ENCODE measurements at places on chromosomes 16 and 17.

- no peak for DNase-seq
Measured at GRCh38 chr16:15879255-15879811, 9.1 kb downstream of the CEP20 start.

GRCh38 chr17:21814776-21815175 is 122.5 kb downstream of the KCNJ18 start:
- no peak for DNase-seq

DNA sequence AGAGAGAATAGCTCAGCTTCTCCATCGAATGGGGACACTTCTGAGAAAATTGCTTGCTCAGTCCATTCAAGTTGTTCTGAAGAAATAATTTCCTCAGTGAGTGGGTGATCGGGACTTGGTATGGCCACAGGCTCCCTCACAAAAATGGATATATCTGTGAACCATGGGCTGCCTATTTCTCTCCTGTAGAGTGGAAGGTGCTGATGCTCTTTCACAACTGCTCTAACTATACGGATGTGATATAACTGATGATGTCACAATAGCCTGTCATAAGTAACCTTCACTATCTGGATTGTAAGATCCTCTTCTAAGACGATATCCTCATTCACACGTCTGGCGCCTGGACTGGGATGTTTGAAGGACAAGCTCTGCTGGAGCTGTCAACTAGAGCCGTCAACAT is 4.7 kb upstream of the CCL18 start:
- DNase-seq = no peak

DNA sequence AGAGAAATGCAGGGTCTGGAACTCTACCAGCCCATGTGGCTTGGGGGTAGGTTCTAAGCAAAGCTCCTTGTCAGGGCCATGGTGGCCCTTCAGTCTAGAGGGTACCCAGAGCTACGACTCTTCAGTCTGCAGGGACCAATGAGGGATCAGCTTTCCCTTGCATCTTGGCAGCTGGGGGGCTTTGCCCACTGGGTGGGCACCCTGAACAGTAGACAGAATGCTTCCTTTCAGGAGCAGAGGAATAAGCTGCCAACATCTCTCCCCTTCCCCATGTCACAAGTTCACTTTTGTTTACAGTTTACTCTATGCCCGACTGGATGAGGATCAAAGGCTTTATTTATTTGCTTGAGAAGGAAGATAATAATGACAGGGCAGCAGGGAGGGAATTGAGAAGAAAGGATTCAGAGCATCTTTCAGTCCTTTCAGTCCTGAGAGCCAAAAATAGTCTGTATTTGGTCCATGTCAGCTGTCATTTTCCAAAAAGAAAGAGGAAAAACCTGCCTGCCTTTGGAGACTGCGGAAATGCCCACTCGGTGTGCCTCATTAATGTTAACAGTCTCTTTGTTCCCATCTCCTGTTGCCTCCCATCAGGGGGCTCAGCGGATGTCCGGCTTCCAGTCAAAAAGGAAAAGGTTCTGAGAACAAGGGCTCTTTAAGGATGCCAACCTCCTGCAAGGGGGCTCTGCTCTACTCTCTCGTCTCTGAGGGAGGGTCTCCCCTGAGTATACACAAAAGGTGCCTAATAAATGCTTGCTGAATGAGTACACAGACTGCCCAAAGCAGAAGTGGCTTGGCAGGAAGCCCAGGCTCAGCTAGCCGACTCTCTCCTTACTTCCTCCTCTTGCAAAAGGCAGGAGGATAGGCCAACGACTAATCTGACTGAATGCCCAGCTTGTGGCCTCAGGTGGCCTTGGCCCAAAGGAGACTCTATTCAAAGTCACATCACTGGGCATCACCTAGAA is 17.1 kb downstream of the TRAF4 start:
- DNase-seq = peak; percentile 47

- no peak for DNase-seq
Measured at GRCh38 chr17:45958994-45959665, 39.9 kb upstream of the STH start.

DNA sequence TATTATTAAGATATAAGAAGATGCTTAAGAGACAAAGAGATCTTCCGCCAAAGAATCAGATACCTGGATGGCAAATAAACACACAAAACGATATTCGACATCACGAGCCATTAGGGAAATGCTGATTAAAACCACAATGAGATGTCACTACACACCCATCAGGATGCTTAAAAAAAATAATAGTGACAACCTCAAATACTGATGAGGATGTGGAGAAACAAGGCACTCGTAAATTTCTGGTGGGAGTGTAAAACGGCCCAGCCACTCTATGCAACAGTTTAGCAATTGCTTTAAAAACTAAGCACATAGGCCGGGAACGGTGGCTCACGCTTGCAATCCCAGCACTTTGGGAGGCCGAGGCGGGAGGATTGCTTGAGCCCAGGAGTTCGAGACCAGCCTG is 39.4 kb downstream of the TBC1D16 start:
- DNase-seq = peak; percentile 23

DNA sequence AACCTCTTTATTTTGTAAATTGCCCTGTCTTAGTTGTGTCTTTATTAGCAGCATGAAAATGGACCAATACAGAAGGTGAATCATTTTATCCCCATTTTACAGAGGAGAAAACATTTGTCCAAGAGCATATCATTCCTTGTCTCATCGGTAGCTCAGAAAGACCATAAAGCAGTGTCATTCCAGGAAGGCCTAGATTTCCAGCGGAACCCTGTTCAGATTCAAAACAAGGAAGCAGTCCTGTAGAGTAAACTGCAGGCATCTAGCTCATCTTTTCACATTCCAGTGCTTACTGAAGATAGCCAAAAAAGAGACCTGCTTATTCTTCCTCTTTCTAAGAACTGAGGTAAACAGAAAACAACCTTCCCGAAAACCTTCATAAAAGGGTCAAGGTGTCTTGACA is 54.0 kb downstream of the PARN start:
- DNase-seq = no peak

DNA sequence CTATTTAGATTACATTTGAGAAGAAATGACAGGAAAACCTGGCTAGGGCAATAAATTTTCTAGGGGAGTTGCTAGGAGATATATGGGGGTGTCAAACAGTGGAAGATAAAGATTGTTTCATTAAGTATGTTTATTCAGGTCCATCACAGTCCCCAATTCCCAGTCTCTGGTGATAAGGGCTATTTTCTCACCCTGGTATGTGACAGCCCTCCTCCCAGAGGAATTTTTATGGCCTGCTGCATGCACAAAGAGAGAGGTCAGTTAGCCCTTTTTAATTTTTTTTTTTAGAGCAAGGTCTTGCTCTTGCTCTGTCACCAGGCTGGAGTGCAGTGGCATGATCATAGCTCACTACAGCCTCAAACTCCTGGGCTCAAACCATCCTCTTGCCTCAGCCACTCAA is 53.6 kb upstream of the ATF7IP2 start:
- DNase-seq = no peak

DNA sequence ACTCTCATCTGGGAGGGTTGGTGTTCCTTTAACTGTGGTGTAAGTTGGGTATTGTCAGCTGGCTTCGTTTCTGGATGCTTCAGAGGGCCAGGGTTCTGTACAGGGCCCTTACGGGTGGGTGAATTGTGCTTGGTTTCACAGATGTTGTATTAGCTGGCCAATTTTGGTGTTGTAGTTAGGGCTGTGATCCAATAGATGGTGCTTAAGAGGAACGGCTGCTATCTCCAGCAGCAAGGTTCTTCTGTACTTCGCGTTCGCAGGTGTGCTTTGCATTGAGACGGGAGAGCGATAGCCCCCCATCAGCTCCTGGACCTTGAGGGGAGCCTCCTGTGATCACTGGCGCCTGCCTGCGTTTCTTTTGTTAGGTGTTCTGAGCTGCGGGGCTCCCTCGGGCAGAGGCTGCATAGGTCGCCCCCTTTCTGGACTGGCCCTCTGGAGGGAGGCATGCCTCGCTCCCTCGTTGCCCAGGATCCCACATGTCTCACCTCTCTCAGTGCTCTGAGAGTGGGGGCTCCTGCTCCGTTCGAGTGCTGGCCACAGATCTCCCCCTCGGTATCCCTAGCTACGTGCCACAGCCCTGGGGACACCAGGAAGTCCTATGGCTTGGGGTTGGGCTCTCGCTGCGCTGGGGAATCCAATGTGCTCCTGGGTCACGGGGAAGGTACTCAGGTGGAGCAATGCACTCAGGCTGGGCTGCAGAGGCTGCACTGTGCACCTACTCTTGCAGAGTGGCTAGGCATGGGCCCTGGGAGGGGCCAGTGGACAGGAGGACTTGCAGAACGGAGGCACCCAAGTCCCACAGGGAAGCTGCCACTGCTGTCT is 837 bp upstream of the PRDM7 start:
- DNase-seq = peak; percentile 46

DNA sequence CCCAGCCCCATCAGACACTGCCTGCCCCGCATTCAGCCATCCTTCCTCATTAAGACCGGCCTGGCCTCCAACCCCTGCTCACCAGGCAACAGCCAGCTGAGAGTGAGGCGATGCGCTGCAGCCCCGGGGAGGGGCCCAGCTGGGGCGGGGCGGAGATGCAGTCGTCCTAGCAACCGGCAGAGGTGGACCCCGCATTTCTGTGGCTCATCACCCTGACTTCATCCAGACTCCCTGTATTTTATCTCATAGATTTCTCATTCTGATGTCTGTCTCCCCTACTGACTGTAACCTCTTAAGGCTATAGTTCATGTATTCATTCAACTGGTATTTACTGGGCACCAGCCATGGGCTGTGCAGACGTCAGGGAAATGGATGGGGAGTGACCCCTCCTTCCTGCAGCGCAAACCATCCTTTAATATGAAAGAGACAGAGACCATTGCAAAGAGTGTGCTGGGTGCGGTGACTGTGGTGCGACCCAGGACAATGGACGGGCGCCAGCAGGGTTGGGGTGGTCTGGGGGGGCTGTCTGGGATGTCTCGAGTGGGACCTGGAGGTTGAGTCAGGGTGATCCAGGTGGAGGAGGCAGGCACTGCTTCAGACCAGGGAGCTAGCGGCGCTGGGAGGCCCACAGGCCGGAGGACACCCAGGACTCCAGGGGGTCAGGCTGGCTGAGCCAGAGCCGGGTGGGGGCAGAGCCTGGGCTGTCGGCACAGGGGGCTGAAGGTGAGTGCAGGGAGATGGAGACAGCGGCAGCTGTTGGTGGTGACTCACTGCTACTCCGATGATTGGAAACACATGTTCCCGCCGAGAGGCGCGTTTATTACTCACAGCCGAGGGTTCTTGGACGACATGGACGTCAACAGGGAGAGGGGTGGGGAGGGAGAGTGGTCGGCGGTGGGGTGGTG is 10.5 kb upstream of the TIMP2 start:
- no peak for DNase-seq

DNA sequence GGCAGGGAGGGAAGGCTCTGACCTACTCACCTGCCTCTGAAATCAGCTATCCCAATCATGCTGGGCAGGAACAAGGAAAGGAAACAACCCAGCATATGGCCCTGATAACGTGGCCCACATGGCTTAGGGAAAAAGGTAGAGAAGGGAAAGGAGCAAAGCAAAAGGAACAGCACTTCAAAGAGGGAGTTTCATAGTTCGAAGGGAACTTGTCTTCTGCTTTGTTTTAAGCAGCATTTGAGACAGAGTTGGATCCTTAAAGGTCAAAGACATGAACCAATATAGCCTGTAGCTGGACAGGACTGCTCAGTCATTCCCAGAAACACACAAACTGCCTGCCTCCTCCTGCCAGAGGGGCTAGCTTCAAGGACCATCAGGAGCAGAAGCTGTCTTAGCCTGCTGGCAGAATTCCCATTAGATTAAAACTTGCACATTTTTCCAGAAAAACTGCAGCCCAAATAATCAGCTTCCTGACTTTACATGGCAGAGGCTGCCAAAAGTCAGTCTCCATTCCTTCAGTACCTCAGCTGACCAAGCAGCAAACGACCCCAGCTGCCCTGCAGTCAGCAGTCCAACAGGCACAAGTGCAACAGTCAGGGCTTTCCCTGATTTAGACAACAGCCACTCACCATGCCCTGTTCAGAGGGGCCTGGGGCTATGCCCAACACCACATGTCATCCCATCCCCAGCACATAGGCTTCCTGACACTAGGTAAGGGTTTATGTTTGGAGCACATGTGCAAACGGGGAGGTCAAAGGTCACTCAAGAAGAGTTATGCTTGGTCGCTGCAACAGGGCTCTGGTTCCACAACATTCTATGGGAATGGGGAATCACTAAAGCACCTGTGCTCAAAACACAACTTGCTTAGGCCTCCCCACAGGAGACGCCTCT is 32.5 kb downstream of the RANBP10 start:
- DNase-seq = no peak

- no peak for DNase-seq
Measured at GRCh38 chr16:74756203-74756602, 18.4 kb downstream of the FA2H start.

DNA sequence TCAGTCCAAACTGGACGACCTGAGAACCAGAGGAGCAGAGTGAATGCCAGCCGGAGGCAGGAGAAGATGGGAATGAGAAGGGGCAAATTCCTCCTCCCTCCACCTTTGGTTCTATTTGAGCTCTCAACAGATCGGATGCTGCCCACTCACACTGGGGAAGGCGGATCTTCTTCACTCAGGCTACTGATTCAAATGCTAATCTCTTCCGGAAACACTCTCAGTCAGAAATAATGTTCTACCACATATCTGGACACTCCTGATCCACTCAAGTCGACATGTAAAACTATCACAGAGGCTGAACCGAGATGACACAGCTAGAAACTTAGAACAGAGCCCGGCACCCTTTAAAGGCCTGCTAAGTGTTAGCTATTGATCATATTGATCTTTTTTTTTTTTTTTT is 57.4 kb upstream of the GRIN2A start:
- no peak for DNase-seq

- DNase-seq = no peak
Measured at GRCh38 chr16:70697594-70698170, 11.8 kb upstream of the MTSS2 start.

DNA sequence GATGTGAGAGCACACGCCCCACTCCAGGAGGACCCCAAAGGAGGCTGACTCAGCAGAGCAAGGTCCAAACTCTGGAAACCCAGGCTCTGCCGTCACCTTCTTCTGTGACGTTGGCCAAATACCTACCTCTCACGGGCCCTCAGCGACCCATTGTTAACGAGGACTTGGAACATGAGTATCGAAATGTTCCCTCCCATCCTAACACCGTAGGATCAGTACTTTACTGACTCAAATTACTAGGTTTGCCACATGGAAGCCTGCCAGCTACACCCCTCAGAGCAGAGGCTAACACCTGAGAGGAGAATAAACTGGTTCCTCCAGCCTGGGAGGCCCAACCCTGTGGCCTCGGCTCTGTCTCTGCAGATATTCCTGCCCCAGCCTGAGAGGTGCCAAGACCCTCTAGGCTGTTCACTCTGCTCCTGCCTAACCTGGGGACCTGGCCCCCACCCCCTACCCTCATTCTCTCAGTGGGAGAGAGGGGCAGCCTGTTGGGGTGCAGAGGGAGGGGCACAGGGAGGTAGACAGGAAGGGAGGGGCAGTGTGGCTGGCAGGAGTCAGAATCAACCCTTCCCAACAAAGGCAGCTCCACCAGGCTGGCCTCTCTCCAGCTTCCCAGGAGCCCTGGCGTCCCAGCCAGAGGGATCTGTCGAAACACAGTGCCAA is 4.4 kb downstream of the PITPNM3 start:
- DNase-seq = no peak

GRCh38 chr17:705011-705410 is 9.6 kb downstream of the VPS53 start:
- no peak for DNase-seq

DNA sequence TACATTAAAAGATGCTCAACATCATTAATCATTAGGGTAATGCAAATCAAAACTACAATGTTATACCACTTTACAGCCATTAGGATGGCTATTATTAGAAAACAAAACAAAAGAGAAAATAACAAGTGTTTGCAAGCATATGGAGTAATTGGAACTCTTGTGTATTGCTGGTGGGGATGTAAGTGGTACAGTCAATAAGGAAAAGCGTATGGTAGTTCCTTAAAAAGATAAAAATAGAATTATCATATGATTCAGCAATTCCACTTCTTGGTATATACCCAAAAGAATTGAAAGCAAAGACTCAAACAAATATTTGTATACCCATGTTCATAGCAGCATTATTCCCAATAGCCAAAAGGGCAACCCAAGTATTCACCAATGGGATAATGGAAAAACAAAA is 1.4 kb upstream of the CAPNS2 start:
- no peak for DNase-seq
